Peyer's patch (tissue), 4 donors: ENCODE measurements at places on chromosomes 3 and 15. TPM values are rescaled to one million over a fixed set of nuclear protein-coding genes. Genes with fewer than 3 reads are reported as not detected.

ADAMTS17 gene
- total RNA-seq = 7.2 TPM

SHC4 gene
- not detected for total RNA-seq

APOD gene
- 29.9 TPM for total RNA-seq

WNT5A gene
- total RNA-seq = 8.6 TPM

GPR176 gene
- total RNA-seq = 0.88 TPM

GATA2 gene
- 11.6 TPM for total RNA-seq

STRC gene
- not detected for total RNA-seq

ONECUT1 gene
- total RNA-seq = not detected

CCR5 gene
- 0.66 TPM for total RNA-seq
